ENCODE measurements at places on chromosomes 12 and 14.

DNA sequence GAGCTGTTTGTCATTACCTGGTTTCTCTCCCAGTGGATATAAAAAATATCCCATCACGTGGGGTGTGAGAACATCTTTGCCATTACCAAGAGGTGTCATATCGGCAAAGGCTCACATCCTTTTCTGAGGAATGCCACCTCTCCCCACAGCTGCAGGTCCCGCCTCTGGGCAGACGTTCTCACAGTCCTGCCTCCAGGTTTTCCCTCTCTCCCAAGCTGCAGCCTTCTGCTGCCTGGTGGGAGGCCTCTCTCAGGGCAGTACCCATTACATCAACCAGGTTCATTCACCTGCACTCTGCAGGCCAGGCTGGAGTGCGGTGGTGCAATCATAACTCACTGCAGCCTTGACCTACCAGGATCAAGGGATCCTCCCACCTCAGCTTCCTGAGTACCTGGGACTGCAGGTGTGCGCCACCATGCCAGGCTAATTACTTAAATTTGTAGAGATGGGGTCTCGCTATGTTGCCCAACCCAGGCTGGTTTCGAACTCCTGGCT is 15.0 kb upstream of the TMEM119 start:
- DNase-seq = no peak

DNA sequence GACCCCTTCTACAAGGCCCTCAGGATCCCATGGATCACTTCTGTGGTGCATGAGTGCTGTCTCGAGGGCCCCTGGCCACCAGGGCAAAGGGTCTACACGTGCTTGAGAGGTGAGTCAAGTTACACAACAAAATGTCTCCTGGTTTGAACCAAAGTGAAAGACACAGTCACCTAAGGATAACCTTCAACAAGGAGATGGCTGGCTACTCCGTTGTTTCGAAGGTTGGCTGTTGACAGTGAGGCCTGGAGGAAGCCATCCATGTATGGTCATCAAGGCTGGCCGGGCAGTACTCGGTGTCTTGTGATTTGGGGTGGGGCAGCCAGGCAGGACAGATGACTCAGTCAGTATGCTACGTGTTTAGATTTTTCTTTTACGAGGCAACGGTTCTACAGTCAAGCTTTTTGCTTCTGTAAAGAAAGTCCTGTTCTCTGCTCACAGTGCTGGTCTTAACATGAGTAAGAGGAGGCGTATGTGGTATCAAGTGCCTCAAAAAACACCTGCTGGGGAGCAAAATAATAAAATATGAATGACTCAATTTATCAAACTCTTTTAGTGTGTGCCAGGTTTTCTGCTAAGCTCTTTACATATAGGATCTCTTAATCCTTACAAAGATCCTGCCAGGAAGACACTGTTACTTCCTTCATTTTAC is 18.0 kb upstream of the NT5DC3 start:
- DNase-seq = no peak

- peak; percentile 40 for DNase-seq
Measured at GRCh38 chr12:100612606-100613005, 39.1 kb downstream of the GAS2L3 start.

GRCh38 chr14:50395448-50395847 is 1.2 kb downstream of the CDKL1 start:
- DNase-seq = no peak

DNA sequence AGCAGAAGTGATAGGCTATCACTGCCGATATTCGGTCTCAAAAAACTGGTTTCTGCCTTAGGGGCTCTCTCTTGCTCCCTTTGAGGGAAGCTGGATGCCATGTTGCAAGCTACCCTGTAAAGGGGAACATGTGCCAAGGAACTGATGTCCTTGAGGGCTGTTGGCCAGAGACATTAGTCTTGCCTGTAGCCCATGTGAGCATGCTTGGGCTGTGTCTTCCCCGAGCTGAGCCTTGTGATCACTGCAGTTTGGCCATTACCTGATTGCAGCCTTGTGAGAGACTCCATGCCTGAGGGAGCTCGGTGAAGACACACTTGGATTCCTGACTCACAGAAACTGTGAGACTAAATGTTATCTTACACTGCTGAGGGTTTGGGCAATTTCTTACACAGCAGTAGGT is 18.8 kb downstream of the RTRAF start:
- DNase-seq = no peak

DNA sequence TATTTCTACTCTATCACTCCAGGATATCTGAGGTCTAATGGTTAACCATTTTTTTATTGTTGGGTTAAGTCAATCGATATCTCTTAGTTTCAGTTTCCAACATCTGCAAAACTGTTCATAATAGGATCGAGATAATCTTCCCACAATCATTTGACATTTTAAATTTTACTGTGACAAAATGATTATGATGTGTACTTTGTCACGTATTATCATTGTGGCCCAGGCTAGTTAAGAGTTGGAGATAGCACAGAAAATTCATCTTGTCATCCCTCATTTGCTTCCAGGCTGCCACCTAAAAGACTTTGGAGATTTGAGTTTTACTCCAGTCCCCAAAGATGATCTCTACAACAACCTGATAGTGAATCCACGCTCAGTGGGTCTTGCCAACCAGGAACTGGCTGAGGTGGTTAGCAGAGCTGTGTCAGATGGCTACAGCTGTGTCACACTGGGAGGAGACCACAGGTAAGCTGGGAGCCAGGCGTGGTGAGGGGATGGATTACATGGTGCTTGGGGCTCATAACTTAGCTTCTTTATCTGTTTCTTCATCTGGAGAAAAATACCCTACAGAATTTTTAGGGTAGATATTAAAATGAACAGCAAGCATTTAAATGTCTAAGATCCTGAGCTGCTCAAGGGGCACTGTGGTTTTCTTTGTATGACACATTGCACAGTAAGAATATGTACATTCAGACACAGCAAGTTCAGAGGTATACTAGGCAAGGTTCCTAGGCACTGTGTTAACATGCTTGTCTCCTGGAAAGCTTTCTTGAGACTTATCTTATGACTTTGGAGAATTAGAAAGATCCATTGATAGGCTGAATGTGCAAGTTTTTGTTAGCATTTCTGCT is 22.4 kb downstream of the ARG2 start:
- no peak for DNase-seq

DNA sequence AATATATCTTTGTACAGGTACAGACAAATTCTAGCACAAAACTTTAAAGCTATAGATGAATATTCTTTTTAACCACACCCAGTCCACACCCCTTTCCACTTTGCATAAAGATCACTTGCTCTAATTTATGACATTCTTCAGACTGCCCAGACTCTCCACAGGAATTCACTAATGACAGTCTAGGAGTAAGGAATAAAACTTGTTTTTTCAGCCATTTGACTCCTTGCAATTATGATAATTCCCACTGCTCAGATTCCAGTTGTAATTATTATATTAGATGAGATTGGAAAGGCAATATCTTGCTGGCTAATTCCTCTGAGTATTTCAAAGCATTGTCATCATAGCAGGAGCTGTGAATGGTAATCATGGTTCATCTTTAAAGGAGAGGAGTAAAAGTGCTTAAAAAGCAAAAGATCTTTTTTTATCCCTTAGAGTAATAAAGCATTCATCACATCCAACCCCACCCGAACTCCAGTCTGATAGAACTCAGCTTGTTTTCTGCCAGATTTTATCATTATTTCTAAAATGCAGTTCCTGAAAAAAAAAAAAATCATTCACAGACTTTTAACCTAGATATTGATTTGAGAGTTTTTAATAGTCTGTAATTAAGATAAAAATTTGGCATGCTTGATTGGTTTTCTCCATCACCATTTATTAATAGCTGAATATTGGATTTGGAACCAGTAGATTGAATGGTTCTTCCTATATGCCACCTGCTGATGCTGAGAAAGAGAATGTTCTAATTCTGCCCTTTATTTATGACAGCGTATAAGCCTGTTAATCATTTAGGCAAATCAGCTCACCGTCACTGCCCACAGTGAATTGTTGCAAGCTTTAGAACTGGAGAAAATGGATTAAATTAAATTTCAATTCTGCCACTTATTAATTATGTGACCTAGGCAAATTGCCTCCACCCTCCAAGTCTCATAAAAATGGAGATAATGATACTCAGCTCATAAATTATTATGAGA is 93.9 kb upstream of the RASSF8 start:
- no peak for DNase-seq

GRCh38 chr12:127143020-127143419 is 1124.0 kb upstream of the TMEM132C start:
- no peak for DNase-seq

- no peak for DNase-seq
Measured at GRCh38 chr14:49193332-49194065, 392.7 kb downstream of the RPS29 start.

DNA sequence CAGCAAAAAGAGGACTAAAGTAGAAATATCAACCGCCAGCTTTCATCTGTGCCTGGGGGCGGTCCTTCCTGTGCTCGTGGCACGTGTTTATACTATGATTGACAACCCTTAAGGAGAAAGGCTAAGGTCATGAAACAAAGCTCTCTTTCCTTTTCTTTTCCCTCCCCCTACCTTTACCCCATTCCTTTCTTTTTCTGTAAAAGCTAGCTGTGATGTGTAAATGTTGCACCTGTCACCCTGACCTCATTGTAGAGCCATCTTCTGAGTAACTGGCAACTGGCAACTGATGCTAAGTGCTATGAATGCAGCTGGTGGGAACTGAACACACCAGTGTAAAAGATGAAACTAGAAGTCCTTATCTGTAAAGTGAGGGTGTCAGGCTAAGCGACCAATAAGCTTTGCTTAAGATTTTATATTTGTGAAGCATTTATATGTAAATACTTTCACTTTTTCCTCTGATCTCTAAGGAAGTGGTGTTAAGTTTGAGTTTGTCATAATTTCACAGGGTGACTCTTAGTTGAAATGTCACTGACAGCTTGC is 102.8 kb upstream of the BCAT1 start:
- DNase-seq = peak; percentile 31

DNA sequence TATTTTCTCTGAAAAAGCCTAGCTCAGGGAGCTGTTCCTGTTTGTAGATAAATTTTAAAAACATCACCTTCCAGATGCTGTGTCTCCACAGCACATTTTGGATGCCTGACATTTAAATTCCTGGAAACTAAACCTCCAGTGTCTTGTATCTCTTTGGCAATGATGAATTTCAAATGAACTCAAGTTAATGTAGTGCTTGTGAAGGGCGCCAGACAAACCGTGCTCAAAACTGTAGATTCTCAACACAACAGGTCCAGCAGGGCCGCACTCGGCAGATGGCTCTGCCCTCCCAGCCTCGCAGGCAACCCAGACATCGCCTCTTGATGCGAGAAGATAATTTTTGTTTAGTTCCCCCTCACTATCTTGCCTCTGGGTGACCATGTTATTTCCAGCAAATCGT is 432.9 kb downstream of the VRK1 start:
- no peak for DNase-seq
